ENCODE measurements at places on chromosomes 6 and 20.
A peak's percentile ranks its signal among the peaks of the same experiment; 100 is the strongest.

DNA sequence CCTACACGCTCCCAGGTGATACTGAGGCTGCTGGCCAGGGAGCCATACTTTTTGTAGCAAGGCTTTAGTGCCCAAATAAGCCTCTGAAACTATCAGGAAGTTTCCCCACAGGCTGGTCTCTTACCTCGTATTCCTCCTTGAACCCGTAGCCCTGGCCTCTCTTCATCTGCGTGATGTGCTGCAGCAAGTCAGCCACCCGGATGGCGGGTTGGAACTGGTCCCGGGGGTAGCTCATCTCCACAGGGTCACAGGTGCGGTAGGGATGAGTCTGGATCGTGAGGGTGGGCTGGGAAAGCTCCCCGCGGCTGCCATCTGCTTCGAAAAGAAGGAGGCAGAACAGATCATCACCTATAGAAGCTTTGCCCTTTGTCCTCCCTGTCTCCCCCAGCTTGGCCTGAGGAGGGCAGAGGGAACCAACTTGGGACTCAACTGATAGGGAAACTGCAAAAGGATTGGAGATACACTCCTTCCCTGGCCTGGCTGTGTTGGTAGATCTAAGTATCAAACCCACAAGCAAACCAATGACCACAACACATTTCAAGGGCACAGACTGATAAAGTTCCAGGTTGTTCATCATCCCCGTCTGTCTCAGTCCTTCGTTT lies 543.2 kb upstream of the CHD6 start:
- DNase-seq: no peak

DNA sequence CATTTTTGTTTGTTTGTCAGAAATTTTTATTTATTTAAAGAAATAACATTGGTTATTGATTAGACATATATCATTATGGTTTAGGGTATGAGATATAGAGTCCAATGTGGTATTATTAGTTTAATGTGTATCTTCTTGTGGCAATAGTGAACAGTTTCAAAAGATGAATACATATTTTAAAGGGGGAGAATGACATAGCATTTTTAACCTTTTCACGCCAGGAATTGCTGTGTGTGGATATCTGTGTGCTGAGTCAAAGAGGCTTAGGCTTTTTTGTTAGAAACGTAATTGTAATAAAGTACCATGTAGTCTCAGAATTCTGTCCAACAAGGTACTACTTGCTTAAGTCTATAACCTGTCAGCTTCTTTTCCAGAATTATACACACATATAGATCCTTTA lies 451.6 kb downstream of the ADGRB3 start:
- DNase-seq: no peak

DNA sequence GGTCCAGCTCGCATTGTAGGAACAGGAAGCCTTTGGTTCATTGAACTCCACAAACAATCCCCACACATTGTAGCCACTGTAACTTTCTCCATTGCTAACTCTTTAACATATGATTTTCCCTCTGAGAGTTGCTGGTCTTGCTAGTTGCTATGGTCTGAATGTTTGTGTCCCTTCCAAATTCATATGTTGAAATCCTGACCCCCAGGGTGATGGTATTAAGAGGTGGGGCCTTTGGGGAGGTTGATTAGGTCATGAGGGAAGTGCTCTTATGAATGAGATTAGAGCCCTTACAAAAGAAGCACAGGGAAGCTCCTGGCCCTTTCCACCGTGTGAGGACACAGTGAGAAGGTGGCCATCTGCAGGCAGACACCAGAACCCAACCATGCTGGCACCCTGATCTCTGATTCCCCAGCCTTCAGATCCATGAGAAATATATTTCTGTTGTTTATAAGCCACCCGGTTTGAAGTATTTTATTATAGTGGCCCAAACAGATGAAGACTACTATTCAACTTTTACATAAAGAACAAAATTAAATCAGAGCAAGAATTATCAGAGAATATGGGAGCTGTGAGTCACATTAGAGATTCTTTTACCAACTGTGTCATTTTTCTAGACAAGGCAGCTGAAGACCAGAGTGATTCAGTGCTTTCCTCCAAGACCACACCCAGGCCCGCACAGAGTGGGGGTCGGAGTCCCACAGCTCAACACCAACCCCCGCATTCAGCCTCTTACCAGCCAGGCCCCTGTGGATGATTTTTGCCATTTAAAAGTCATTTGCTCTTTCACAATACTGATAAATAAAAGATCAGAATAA lies 143.0 kb downstream of the SAMD5 start:
- DNase-seq: no peak

GRCh38 chr20:32404017-32404416 lies 45.9 kb downstream of the ASXL1 start:
- no peak for DNase-seq

DNA sequence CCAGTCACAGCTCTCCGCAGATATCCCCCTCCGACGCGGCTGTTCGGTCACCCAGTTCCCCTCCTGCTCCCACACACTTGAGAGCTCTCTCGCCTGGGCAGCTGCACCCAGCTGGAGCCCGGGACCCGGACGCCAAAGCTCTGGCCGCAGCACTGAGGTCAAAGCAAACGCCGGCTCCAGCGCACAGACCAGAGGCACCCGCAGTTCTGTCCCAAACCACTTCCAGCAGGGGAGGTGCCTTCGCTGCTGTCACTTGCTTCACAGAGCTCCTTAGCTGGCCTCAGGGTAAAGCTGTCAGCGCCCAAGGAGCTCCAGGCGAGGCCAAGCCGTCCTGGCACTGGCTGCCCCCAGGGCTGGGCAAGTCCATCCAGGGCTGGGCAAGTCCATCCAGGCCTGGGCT lies 27.9 kb downstream of the SLC2A4RG start:
- peak; percentile 42 for DNase-seq

DNA sequence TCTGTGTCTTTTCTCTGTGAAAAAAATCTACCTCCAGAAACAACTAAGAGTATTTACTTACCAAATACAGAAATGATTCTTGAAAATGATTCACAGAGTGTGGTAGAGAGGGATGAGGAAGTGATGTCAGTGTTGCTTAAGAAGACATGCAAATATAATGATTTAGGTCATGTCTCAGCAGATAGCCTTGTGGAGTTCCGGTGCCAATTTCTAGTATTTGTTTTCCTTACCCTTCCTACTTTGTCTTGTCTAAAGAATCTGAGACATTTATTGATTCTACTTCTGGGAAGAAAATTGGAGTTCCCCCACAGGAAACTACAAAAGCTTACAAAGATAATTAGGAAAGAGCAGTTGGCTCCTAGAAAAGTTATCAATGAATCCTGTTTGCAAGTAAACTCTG lies 68.8 kb downstream of the GJA1 start:
- DNase-seq: no peak

DNA sequence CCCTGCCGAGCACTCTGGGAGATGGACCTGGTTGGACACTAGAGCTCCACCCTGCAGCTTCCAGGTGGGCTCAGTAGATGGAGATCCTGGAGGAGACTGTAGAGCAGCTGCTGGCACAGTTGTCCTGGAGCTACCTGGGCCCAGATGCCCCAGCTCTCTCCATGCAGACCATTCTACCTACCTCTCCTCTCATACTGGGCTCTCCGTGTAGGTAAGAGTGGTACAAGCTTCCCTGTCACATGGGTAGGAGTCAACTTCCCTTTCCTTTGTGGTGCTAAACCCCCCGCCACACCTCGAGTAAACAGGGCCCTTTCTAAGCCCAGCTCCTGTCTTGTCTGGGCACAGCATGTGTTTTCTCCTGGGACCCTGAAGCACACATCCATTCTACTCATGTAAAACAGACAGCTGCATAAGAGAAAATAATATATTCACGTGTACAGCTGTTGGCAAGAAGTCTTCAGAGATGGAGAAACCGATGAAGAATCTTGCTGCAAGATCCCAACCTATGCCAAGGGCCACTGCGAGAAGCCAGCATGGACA lies 108.1 kb upstream of the DUSP22 start:
- no peak for DNase-seq

- DNase-seq: no peak
These were observed 448 bp upstream of the RNF114 start for GRCh38 chr20:49935746-49936152.

GRCh38 chr6:10140824-10141223 lies 274.1 kb downstream of the TFAP2A start:
- peak; percentile 26 for DNase-seq

DNA sequence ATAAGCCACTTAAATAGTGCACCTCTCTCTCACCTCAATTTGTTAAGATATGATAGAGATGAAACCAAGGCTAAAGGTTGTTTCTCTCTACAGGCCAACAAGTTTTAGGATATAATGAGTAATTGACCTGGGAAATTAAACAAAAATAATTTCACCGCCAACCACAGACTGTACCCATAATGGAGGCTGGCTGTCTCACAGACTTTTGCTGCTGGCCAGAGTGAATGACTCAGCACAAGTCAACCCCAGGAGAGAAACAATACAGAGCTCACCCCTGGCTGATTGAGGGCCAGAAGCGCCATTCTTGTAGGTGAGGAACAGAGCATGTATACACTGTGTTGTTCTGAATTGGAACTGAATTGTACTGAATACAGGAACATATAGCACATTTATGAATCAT lies 99.9 kb downstream of the CAP2 start:
- DNase-seq: no peak

- no peak for DNase-seq
These were observed 29.9 kb downstream of the MKKS start for GRCh38 chr20:10404023-10404628.
